SK-N-SH treated with all-trans-retinoic acid at 6 μM for 48 hours (cell line): ENCODE measurements at places on chromosomes 11 and 22.

DNA sequence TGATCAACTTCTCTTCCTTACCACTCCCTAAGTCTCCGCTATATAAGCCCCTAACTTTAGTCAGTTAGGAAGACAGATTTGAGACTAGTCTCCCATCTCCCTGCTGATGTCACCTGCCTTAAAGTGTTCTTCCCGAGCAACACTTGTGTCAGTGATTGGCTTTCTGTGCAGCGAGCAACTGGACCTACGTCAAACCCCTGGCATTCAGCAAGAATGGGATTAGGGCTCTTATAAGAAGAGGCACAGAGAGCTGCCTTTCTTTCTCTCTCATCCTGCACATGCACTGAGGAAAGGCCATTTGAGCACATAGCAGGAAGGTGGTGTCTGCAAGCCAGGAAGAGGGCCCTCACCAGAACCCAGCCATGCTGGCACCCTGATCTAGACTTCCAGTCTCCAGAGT, 116.6 kb upstream of the THY1 start:
- no peak for ATAC-seq

DNA sequence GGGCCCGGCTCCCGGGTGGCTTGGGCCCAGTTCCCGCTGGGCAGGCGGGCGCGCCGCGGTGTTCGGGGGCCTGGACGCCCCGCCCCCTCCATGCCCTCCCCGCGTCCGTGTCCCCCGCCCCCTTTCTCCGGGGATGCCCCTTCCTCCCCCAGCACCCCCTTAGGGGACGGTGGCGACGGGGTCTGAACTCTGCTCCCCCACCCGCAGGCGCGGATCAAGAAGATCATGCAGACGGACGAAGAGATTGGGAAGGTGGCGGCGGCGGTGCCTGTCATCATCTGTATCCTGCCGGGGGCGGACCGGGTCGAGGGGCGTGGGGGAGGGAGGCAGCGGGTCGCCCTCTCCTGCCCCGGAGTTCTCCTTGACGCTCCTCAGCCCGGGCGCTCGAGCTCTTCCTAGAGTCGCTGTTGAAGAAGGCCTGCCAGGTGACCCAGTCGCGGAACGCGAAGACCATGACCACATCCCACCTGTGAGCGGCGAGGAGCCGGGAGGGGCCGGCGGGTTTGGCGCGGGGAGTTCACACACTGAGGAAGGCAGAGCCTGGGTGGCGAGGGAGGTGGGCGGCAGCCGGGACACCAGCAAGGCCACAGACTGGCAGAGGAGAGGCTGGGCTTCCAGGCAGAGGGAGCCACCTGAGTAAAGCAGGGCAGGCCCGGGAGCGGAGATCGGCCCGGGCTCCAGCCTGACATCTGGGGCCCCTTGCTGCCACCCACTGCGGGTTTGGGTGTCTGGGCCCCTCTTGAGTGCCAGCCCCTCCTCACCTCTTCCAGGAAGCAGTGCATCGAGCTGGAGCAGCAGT, 546 bp downstream of the DRAP1 start:
- ATAC-seq, result peak; percentile 11

GRCh38 chr11:17063171-17064002, 14.1 kb downstream of the RPS13 start:
- peak; percentile 99 for ATAC-seq

GRCh38 chr11:107916671-107917241, 11.5 kb upstream of the RAB39A start:
- ATAC-seq, result peak; percentile 42; the same call in 1 of the 3 replicates

DNA sequence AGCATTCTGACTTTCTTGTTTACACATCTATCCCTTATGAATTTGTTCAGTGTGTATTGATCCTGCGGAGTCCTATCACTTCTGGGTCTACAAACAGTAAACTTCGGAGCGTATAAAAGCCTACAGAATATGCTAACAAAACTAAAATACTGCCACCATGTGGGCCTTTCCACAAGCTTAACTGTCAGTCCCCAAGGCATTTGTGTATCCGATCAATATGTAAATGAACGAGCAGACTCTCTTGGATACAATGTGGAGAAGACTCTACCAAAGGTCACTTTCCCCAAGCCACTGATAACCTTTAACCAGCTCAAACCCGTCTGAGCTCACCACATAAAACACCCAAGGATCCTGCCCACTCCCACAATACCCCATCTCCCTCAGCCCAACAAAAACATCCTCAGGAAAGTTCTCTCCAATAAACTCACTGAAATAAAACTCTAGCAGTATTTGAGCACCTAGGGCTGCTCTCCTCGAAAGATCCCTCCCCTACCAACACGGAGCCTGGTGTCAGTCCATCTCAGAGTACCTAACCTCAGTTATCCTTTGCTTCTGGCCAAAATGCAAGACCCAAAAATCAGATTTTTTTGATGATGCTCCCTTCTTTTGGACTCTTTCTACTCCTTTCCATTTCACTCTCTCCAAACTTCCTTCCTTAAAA, 17.8 kb downstream of the ADA2 start:
- ATAC-seq, result peak; percentile 58

- ATAC-seq, result no peak
Observed at GRCh38 chr11:46240861-46241260, 36.6 kb upstream of the CREB3L1 start.

DNA sequence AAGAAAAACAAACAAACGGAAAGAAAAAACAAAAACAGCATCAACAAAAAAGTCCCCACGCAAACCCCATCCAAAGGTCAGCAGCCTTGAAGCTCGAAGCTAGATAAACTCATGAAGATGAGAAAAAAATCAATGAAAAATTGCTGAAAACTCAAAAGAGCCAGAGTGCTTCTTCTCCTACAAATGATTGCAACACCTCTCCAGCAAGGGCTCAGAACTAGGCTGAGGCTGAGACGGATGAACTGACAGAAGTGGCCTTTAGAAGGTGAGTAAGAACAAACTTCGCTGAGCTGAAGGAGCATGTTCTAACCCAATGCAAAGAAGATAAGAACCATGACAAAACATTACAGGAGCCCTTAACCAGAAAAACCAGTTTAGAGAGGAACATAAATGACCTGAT, 18.4 kb upstream of the FTH1 start:
- no peak for ATAC-seq

GRCh38 chr11:118885831-118886565, 2.3 kb downstream of the CXCR5 start:
- ATAC-seq, result no peak

GRCh38 chr11:123065621-123066020, 3.7 kb upstream of the HSPA8 start:
- no peak for ATAC-seq

DNA sequence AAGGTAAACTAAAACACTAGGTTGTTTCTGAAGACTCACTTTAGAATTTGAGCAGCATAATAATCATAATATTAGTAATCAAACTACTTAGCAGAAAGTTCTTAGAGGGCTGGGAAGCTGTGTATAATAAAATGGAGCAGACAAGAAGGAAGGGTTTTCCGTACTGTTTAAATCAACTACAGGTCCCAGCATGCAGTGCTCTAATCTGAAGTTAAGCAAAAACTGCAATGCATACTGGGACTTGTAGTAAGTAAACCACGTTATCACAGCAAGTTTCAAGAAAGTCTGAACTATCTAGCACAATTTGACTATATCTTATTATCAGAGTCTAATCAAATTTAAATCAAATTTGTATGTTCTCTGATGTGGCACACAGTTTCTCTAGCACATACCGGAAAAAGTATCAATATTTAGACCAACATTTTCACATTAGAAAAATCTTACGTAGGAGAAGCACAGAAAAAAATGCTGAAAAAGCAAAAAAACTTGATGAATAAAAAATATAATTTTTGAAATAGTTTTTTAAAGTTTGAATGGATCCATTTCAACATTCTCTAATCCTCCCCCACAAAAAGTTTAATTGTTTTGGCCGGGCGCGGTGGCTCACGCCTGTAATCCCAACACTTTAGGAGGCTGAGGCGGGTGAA, 8.2 kb downstream of the PHF21A start:
- ATAC-seq, result peak; percentile 100

DNA sequence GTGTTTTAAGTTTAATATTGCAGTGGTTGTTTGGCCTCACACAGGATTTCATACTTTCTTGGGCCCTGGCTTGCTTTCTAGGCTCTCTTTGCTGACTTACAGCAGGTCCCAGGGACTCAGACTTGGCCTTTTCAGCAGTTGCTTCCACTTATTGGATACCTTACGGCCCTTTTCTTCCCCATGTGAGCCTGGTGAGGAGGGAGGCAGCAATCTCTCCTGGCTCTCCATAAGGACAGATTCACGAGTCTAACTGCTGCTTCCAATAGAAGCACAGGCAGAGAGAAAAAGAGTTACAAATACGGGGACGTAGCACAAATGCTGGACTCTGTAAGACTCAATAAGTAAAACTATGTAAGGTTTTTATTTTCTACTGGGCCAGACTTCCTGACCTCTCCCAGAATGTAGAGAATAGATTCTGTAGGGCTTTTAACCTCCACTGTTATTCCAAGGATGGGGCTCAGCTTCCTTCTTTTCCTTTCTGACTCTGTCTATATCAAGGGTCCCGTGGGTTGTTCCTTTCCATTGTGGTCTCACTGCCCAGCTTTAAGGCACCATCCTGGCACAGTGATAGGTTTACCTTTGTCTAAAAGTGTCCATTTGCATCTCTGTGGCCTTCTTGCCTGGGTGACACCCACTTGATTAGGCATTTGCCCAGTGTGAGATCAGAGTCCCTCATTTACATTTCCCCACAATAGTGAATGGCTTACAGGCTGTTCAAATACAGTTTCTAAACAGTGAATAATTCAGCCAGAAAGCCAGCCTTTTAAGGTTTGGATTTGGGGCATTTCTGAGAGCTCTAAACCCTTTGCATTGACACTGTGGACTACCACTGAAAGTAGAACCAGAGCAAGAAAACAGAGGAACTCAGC, 92.8 kb downstream of the RASSF10 start:
- ATAC-seq, result no peak

- no peak for ATAC-seq
Observed at GRCh38 chr11:120185706-120186455, 25.0 kb upstream of the OAF start.

DNA sequence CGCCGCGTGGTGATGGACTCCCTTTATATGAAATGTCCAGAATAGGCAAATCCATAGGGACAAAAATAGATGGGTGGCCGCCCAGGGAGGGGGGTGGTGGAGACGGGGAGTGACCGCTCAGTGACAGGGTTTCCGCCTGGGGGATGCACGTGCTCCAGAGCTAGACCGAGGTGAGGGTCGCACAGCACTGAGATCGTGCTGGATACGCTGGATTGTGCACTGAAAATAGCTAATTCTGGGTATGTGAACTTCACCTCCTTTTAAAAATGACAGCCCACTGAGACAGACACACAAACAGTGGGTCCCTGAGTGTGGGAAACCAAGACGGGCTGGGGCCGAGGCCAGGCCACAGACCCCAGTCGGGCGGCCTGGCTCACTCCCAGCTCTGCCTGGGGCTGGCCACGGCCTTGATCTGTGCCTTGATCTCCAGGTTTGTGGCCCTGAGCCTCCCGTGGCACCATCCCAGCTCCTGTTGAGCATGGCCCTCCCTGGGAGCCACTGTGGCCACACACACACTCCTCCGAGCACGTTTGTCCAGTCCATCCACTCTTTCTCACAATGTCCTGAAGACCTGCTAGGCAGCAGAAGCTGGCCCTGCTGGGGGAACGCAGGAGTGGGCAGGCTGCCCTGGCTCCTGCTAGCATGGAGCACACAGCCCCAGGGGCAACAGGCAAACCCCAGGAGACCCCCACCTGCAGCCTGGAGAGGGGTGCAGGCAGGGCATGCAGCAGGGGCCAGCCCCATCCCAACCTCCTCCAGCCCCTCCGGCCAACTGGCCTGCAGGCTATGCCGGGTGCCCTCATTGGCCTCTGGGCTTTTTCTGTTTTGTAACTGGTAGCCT, 41.0 kb upstream of the TH start:
- no peak for ATAC-seq

GRCh38 chr11:104091281-104092096, 55.0 kb downstream of the DDI1 start:
- no peak for ATAC-seq

DNA sequence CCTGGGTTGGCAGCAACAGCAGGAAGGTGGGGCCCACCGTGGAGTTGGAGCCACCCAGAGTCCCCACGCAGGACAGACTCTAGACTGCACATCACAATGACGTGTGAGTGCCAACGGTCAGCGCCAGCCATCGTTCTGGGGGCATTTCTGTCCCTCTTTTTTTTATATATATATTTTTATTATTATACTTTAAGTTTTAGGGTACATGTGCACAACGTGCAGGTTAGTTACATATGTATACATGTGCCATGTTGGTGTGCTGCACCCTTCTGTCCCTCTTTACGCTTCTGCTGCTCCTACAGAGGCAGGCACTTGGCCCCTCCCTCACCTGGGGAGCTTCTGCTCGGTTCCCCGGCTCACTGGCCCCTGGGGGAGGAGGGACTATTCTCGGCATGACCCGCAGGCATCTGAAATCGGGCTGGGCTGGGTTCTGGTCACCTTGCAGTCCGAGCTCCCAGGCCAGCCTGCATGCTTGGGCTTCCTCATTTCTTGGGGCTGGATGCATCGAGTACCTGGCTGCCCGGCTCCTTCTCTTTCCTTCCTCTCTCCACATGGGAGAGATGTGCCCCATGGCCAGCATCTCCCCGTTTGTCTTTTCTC, 787.4 kb downstream of the TBC1D22A start:
- no peak for ATAC-seq

GRCh38 chr11:1926156-1927025, 6.9 kb downstream of the TNNT3 start:
- no peak for ATAC-seq

GRCh38 chr11:71086687-71087258, 165.6 kb downstream of the SHANK2 start:
- ATAC-seq, result no peak

DNA sequence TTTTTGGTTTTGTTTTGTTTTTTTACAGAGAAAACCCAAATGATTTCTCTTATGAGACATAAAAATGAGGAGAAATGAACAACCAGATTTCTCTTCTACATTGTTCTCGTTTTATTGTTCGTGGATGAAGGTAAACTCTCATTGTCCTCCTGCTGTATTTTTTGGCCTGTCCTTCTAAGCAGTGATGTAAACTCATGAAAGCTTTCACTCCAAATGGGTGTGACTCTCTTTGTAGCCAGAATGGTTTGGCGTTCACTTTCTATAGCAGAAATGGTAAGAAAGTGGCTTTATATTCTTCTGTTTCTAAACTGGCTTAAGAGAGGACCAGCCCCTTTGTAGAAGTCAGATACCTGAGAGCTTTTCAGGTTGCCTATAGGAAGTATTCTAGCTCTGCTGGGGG, 15.5 kb upstream of the BMAL1 start:
- ATAC-seq, result peak; percentile 10

- ATAC-seq, result no peak
Observed at GRCh38 chr11:96107143-96107824, 183.4 kb upstream of the MTMR2 start.

DNA sequence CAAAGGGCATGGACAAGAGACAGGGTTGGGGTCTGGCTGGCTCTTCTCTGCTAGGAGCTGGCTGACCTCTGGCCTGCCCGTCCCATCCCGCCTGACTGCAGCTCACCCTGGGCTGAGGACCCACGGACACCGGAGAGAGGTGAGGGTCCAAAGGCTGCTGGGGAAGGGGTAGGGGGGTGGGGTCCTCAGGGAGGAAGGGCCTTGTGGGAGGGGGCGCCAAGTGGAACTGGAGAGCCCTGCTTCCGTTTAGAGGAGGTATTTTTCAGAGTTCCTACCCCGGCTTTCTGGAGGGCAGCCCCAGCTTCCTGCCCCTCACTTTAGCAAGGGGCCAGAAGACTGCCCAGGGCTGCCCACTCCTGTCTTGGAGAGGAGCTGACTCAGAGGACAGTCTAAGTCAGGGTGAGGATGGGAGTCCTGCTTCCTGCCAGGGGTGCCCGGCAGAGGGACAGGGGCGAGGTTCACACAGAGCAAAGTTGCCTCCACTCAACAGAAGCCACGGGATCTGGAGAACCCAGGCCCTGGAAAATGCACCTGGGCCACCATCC, 7.1 kb downstream of the LARGE2 start:
- ATAC-seq, result no peak
